Esophagus muscularis mucosa (tissue), 4 donors: ENCODE measurements at places on chromosomes 1 and 21. TPM values are rescaled to one million over a fixed set of nuclear protein-coding genes. Genes with fewer than 3 reads are reported as not detected.

SMG5 gene
- total RNA-seq = 96.1 TPM

IGSF5 gene
- not detected for total RNA-seq

FCRLB gene
- 0.34 TPM for total RNA-seq

PLA2G4A gene
- total RNA-seq = 4.5 TPM

OR2L5 gene
- not detected for total RNA-seq

GRCh38 chr1:6762060-6762459 lies 23.2 kb upstream of the CAMTA1 start:
- no peak for DNase-seq

DNA sequence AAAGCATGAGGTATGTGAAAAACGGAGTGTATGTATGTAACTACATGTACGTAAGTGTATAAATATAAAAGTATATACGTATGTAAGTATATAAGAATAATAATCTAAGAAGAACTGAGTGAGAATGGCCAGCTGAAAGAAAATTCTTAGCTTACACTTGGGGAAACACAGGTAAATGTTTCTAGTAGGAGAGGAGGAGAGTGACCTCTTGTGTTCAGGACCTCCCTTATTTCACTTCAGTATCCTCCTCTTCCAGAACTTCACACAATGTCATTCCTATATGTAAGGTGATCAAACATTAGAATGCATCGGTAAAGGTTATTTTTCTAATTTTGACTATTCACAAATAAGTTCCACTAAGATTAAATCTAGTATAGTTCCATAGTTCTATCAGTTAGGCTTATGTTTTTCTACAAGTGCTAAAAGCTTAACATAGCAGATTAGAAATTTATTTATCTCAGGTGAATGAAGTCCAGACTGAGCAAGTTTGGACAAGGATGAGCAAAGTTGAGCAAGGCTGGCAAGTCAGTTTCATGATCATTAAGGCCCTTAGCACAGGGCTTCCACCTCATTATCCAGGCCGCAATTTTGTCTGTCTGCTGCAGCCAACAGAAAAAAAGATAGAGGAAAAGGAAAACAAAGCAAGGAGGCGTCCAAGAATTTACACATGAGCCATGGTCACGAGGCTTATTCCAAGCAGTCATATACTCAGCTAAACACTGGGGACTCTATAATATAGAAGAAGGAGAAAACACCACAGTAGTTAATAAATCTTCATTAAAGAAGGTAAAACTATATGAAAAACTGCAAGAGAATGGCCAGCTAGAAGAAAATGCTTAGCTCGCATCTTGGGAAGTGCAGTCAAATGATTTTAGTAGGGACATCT lies 7.1 kb upstream of the MROH9 start:
- DNase-seq = no peak

DNA sequence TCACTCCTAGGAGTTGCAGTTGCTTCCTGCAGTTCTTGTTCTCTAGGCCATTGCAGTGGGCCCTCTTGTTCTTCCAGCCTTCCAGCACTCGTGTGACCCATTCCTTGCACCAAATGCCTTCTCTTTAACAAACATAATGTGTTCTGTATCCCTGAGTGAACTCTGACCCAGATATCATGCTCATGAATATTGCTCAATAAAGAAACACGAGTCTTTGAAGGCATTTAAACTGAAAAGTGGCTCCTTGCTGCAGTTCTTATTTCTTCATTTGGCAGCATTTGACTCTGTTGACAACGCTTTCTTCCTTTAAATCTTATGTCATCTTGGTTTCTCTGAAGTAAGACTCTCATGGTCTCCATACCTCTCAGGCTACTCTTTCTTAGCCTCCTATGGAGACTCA lies 100.7 kb upstream of the PDE4B start:
- no peak for DNase-seq

GRCh38 chr1:9402256-9402616 lies 109.5 kb downstream of the SPSB1 start:
- no peak for DNase-seq

- no peak for DNase-seq
Measured at GRCh38 chr1:220710333-220710732, 20.2 kb downstream of the C1orf115 start.

DNA sequence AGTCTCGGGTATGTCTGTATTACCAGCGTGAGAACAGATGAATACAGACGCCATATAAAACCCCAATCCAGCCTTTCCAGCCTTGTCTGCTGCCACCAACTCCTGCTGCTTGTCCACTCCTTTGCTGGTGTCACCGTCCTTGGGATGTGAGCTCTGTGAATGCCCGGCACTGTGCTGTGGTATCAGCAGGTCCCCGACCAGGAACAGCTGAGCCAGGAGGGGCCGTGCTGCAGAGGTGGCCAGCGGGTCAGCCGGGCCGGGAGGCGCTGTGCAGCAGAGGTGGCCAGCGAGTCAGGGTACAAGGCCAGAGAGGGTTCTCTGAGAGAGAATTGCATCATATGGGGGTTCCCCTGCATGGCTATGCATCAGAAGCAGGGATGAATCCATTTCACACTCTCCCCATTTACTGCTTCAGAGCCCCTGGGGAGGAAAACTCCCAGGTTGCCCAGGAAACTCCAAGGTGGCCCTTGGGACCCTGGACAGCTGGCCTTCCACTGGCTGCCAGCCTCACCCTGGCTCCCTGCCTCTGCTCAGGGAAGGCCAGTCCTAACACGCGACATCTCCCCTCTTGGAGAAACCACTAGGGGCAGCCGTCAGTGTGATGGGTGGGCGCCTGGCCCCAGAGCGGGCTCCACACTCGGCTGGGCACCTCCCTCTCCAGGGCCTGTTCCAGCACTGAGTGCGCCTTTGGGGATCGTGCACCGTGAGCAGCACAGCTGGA lies 122.4 kb upstream of the COL6A1 start:
- DNase-seq = no peak

GRCh38 chr1:201719812-201720521 lies 109.0 kb upstream of the IPO9 start:
- no peak for DNase-seq

DNA sequence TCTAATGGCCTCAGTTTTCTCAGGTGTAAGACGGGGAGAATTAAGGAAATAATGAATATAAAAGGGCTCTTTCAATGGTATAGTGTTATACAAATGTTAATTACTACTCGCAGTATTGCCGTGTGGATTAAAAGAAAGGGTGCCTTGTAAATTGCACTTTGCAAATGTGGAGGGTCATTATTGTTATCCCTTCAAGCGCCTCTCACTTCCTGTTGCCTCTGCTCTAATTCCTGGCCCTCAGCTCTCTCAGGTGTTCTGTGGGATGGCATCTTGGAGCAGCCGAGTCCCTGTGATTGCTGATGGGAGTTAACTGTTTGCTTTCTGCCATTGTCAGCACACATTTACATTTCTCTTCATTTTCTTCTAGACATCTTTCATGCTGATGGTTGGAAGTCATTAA lies 7.1 kb upstream of the S100A11 start:
- DNase-seq = no peak

GRCh38 chr1:31617218-31617915 lies at the start of gene HCRTR1:
Gene HCRTR1 (plus strand): TSS chr1:31617689. CDS start chr1:31619193, 1,504 bp downstream.
- no peak for DNase-seq

GRCh38 chr1:172776071-172776470 lies 117.2 kb downstream of the FASLG start:
- no peak for DNase-seq

DNA sequence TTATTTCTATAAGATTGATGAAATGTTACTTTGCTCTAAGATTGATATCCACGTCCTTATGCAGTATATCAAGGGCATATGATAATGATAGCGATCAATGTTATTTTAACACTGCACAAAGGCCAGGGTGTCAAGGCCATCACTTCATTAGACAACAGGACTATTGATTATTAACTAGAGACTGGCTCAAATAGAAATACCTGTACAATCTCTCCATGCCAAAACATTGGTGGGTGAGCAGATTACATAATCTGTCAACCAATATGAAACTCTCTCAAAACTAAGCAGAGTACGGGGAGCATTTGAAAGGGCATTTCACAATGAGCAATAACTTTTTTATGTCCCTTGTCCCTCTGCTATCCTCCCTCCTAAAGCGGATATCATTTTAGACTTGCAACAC lies 566.5 kb upstream of the PKN2 start:
- no peak for DNase-seq

DNA sequence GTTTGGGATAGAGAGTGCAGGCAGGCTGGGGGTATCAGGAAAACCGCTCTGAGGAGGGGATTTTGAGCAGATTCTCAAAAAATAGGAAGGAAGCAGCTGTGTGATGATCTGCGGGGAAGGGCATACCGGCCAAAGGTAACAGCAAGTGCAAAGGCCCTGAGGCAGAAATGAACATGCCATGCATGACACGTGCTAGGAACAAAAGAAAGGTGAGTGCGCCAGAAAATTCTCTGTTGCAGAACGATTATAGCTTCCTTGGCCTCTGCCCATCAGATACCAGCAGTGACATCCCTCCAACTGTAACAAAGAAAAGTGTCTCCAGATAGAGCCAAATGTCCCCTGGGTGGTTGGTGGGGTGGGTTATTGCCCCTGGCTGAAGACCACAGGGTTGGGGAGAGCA lies 37.0 kb upstream of the FAM131C start:
- DNase-seq = no peak

GRCh38 chr1:104780470-104781078 lies 1030.9 kb downstream of the AMY1C start:
- DNase-seq = no peak

GRCh38 chr1:116842654-116843053 lies 67.1 kb upstream of the PTGFRN start:
- no peak for DNase-seq

- no peak for DNase-seq
Measured at GRCh38 chr1:211571998-211572397, 7.0 kb downstream of the SLC30A1 start.

DNA sequence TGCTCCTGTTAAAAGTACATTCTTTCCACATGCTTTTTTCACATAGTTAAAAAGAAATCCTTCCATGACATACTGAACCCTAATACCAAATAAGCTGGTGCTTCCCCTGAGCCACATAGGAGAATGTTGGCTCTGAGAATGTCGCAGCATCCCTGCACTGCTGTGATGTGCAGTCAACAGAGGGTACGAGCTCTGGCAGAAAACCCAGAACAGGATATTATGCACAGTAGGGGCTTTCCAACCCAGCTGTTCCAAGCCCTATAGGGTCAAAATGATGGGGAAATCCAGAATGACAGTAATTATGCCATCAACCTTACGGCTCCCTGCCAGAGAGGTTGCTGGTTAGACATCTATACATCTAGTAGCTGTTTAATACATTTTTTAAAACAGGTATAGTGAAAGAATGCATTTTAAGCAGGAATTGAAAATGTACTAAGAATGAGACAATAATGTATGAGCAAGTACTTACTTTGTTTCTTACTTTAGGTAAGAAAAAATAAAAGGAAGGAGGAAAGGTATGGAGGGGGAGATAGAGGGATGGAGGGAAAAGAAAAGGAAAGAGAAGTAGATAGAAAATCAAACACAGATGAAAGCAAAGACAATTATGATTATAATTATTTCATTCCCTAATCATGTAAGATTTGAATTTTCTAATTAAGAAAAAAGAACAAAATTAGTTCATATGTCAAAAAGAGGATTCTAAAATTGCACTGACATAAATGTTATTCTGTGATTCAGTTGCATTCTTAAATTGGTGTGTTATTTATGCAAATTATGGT lies 126.0 kb downstream of the NR5A2 start:
- no peak for DNase-seq
